ENCODE measurements at places on chromosomes 7 and 10.

DNA sequence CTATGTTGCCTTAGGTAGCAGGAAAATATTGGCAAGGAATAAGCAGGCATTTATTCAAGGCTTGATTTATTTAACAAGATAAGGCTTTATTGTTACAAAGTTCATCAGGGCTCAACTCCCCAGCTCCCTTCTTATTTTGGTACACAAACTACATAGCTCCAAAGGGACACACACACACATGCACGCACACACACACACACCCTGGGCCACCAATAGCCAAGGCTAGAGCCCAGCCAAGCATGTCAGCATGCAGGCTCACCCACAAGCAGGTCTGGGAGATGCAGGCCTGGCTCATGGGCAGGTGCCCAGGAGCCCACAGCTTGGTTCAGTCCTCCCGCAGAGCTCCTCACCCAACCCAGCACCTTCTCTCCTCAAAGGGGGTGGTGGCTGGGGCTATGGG is 23.4 kb downstream of the LEP start:
- H3K36me3 ChIP-seq, result no peaks in the 10 kb centered on the region
- H3K4me1 ChIP-seq, result no peaks in the 10 kb centered on the region
- no peak overlapping the region for H3K4me3 ChIP-seq
- peaks cover 13% of the 10 kb centered on the region for H3K27me3 ChIP-seq

DNA sequence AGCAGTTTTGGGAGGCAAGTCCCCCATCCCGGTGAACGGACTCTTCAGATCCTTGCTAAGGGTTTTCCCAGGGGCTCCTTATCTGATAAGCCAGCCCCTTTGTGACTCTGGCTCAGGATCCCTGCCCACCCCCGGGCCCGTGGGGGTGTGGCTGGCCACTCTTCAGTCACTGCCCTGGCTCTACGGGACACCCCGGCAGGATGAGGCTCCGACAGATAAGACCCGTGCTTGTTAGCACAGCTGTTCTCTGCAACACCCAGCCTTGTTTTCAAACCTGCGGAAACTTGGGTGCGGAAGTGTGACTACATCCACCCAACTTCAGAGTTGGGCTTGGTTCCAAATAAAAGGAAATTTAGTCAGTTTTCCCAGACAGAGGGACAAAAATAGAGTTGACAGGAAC is 66.7 kb upstream of the PODXL start:
- H3K27ac ChIP-seq, result no peak overlapping the region
- peaks cover 10% of the 10 kb centered on the region for H3K27me3 ChIP-seq
- no peaks in the 10 kb centered on the region for H3K4me1 ChIP-seq
- H3K4me3 ChIP-seq, result no peak overlapping the region

DNA sequence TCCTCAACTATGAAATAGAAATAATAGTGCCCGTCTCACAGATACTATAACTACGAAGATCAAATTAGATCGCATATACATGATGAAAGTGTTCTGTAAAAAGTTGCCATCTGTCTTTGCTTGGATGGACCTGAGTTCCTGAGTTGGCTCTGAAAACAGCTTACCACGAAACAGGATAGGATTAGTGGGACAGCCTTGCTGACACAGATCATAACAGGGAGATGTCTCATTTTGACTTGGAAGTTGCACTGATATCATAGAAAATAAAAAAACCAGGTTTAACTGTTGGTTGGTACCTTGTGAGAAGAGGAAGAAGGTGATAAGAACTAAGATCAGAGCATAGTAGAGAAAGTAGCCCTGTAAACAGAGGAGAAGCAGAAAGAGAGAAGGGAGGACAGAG is 79.3 kb upstream of the AGBL3 start:
- H3K27ac ChIP-seq, result no peak overlapping the region
- H3K36me3 ChIP-seq, result no peaks in the 10 kb centered on the region
- no peak overlapping the region for H3K4me3 ChIP-seq
- peaks cover 15% of the 10 kb centered on the region for H3K4me1 ChIP-seq

GRCh38 chr7:120467676-120468075 is 194.7 kb downstream of the KCND2 start:
- no peaks in the 10 kb centered on the region for H3K27me3 ChIP-seq
- H3K4me1 ChIP-seq, result no peaks in the 10 kb centered on the region
- H3K4me3 ChIP-seq, result no peak overlapping the region
- no peak for DNase-seq

DNA sequence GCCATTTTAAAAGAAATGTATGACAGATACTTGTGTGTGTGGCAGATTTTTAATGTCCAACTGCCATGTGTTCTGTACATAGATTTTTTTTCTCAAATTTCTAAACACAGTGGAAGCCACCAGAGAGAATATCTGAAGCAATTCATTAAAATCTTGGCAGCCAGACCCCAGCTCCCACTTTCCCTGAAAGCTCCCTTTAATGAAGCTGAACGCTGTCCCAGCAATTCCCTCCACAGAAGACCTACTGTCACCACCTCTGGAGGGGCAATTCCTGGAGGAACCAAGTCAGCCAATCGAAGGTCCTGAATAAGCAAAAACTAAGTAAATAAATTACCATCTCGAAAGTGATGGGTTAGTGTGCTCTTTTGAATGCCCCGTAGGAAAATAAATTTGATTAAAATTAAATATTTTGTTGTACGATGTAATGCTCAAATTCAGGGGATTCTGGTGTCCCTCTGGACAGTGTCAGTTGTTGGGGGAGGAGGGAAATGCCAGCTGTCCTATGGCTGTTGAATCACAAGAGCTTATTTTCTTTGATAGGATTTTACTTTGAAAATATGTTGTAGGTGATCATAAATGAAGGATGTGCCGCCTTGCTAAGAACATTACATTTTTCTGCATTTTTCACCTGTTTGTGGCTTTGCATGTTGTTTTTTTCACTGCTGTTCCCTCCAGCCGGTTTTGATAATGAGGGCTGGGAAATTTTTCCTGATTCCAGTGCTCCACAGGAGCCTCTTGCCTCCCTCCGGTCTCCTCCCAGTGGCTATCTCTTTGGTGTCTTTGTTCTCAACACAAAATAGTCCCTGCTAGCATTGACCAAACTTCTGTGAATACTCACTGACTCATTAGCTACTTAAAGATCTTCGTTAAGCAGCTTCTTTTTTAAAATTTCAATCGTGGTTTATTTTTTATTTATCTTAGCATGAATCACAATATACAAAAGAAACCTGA is 9.2 kb upstream of the GSAP start:
- peaks cover 8% of the 10 kb centered on the region for H3K27me3 ChIP-seq
- no peak overlapping the region for H3K4me3 ChIP-seq
- H3K36me3 ChIP-seq, result no peaks in the 10 kb centered on the region

DNA sequence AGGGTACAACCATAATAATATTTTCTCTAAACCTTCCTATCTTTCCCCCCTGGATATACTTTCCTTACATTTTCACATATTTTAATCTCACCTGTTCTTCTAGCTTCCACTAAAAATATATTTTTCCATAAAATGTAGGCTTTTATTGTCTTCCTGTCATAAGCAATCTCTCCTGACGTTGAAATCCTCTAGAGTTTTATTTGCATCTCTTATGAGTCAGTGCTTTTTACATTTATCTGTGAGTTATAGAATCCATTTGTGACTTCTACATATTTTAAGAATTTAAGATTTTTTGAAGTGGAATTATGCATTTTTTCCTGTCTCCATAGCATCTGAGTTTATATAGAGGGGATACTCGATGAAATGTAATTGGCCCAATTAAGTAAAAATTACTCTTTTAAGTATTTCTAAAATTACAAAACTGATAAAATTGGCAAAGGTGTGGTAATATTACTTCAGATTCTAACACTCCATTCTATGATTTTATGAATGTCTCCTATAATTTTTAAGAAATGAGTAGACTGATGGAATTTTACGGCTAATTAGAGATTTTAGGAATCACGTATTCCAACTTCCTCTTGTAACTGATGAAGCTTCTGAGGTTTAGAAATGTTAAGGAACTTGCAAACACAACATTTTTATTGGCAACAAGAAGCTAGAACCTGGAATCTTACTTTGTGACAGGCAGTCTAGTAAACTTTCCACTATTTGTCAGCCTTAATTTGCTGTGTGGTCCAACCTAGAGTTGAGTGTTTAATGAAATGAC is 422.9 kb upstream of the SEMA3A start:
- DNase-seq, result no peak
- no peak overlapping the region for H3K27ac ChIP-seq
- peaks cover 3% of the 10 kb centered on the region for H3K27me3 ChIP-seq
- H3K4me1 ChIP-seq, result no peaks in the 10 kb centered on the region
- no peak overlapping the region for H3K4me3 ChIP-seq

- no peaks in the 10 kb centered on the region for H3K36me3 ChIP-seq
- no peak overlapping the region for H3K4me3 ChIP-seq
- H3K27me3 ChIP-seq, result no peaks in the 10 kb centered on the region
- no peaks in the 10 kb centered on the region for H3K4me1 ChIP-seq
Measured at GRCh38 chr7:119175911-119176627, 951.6 kb downstream of the ANKRD7 start.

GRCh38 chr7:107179326-107180164 is 10.7 kb downstream of the HBP1 start:
- no peak for DNase-seq
- H3K4me1 ChIP-seq, result peaks cover 24% of the 10 kb centered on the region
- peak overlapping the region; percentile 14 for H3K27ac ChIP-seq
- H3K27me3 ChIP-seq, result no peaks in the 10 kb centered on the region
- no peak overlapping the region for H3K4me3 ChIP-seq

DNA sequence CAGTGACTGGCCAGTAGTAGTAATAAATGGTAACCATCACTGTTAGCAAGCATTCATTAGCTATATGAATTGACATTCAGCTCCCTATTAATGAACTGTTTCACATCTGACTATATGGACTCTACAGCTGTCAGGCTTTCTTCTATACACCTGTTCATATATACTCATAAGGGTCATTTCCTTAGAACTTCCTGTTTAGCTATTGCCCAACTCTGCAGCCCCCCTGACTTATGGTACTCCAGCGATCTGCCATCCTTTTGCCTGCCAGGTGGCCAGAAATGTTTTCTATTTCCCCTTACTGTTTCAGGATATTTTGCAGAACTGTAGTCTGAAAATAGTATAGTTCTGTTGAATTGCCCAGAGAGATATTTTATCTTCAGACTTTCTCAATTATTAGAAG is 56.6 kb downstream of the TASOR2 start:
- DNase-seq, result no peak
- no peaks in the 10 kb centered on the region for H3K27me3 ChIP-seq
- peaks cover 39% of the 10 kb centered on the region for H3K36me3 ChIP-seq
- H3K27ac ChIP-seq, result no peak overlapping the region
- H3K4me1 ChIP-seq, result peaks cover 20% of the 10 kb centered on the region

DNA sequence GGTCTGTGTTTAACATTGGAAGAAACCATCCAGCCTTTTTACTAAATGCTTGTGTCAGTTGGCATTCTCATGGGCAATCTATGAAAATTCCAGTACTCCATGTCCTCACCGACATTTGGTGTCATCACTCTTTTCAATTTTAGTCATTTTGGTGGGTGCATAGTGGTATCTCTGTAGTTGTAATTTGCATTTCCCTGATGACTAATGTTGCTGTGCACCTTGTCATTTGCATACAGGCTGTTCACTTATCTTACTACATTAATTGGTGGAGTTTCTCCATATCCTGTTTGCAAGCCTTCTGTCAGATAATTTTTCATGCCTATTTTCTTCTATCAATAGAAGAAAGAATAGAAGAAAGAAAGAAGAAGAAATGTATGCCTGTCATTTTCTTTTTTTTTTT is 73.7 kb downstream of the PLPP4 start:
- no peaks in the 10 kb centered on the region for H3K4me1 ChIP-seq
- no peak overlapping the region for H3K27ac ChIP-seq
- H3K36me3 ChIP-seq, result no peaks in the 10 kb centered on the region
- no peak for DNase-seq

- H3K4me3 ChIP-seq, result no peak overlapping the region
- no peak for DNase-seq
- H3K27me3 ChIP-seq, result peaks cover 13% of the 10 kb centered on the region
- H3K27ac ChIP-seq, result no peak overlapping the region
- no peaks in the 10 kb centered on the region for H3K4me1 ChIP-seq
Measured at GRCh38 chr7:39421661-39422060, 144.5 kb upstream of the YAE1 start.

- H3K4me1 ChIP-seq, result peaks cover 17% of the 10 kb centered on the region
- H3K27ac ChIP-seq, result no peak overlapping the region
- peaks cover 2% of the 10 kb centered on the region for H3K27me3 ChIP-seq
- H3K36me3 ChIP-seq, result no peaks in the 10 kb centered on the region
- no peak overlapping the region for H3K4me3 ChIP-seq
- no peak for DNase-seq
Measured at GRCh38 chr7:44858161-44858560, 10.3 kb upstream of the H2AZ2 start.

- H3K36me3 ChIP-seq, result no peaks in the 10 kb centered on the region
- DNase-seq, result no peak
- H3K27me3 ChIP-seq, result peaks cover 17% of the 10 kb centered on the region
- no peak overlapping the region for H3K4me3 ChIP-seq
- H3K4me1 ChIP-seq, result no peaks in the 10 kb centered on the region
Measured at GRCh38 chr7:7347045-7347444, 164.7 kb downstream of the C1GALT1 start.

- H3K27ac ChIP-seq, result peak overlapping the region; percentile 77
- no peaks in the 10 kb centered on the region for H3K36me3 ChIP-seq
- peaks cover 35% of the 10 kb centered on the region for H3K4me1 ChIP-seq
- peaks cover 2% of the 10 kb centered on the region for H3K27me3 ChIP-seq
- DNase-seq, result peak; percentile 33
- H3K4me3 ChIP-seq, result peak overlapping the region; percentile 21
Measured at GRCh38 chr10:103241262-103242011, 4.2 kb upstream of the RPEL1 start.

GRCh38 chr7:132836746-132837145 is 245.1 kb downstream of the CHCHD3 start:
- no peak overlapping the region for H3K27ac ChIP-seq
- no peaks in the 10 kb centered on the region for H3K4me1 ChIP-seq
- peaks cover 7% of the 10 kb centered on the region for H3K36me3 ChIP-seq
- no peaks in the 10 kb centered on the region for H3K27me3 ChIP-seq
- no peak overlapping the region for H3K4me3 ChIP-seq

DNA sequence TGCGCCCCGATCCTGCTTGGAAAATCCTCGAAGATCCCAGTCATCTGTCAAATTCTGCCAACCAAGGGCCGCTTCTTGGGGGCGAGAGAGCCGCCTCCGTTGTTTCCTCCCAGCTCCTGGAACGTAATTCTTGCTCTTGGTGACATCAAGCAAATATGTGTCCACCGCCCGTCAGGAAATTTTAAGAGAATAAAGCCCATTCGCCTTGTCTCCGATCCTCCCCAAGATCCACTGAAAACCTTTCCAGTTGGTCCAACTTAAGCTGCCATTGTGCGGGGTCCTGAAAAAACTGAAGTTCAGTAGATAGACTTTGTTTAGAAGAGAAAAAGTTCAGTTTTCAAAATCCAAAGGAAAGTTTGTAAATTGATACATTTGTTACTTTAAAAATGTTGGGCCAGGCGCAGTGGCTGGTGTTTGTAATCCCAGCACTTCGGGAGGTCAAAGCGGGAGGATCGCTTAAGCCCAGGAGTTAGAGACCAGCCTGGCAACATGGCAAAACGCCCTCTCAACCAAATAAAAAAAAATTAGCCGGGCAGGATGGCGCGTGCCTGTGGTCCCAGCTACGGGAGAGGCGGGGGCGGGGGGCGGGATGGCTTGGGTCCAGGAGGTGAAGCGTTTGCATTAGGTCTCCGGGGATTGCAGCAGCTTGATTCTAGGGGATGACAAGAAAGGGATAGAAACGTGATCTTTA is 1.0 kb upstream of the ZNF800 start:
- peak overlapping the region; percentile 87 for H3K4me3 ChIP-seq
- H3K27me3 ChIP-seq, result peaks cover 9% of the 10 kb centered on the region
- H3K27ac ChIP-seq, result peak overlapping the region; percentile 87
- no peak for DNase-seq
- H3K4me1 ChIP-seq, result peaks cover 53% of the 10 kb centered on the region
- peaks cover 26% of the 10 kb centered on the region for H3K36me3 ChIP-seq
